ENCODE measurements at places on chromosomes 4 and X. TPM values are rescaled to one million over a fixed set of nuclear protein-coding genes. Genes with fewer than 3 reads are reported as not detected.

Gene NUDT11
- not detected for total RNA-seq

Gene PF4V1
- not detected for total RNA-seq

Gene SPARCL1
- not detected for total RNA-seq

Gene NDST4
- not detected for total RNA-seq

Gene MAGED4
- total RNA-seq, result not detected

- no peak for DNase-seq
Measured at GRCh38 chr4:94758700-94759399, 1.1 kb downstream of the BMPR1B start.

GRCh38 chr4:40427128-40427527 is 92.0 kb downstream of the CHRNA9 start:
- no peak for DNase-seq

GRCh38 chr4:53674903-53675302 is 83.6 kb upstream of the LNX1 start:
- DNase-seq, result no peak

GRCh38 chr4:158371158-158371557 is 150.5 kb upstream of the RXFP1 start:
- DNase-seq, result no peak

GRCh38 chrX:55109306-55109705 is 20.5 kb downstream of the PAGE2 start:
- no peak for DNase-seq

GRCh38 chrX:20300822-20301221 is 34.1 kb upstream of the RPS6KA3 start:
- DNase-seq, result no peak

DNA sequence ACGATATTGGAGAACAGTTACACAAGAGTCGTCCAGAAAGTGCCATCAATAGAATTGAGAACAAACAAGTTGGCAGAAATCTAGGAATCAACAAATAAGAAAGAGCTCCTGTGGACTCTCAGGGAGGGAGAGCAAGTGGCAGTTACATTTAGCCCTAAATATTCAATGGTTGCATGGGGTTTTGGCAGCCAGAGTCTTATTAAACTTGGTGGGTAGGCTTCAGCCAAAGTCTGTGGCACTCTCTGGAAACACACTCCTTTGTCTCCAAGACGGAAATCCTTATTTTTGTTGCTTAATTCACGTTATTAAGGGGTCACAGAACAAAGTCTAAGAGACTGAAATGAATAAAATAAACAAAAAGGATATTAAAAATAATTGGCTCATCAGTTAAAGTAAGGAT is 742.2 kb upstream of the ATOH1 start:
- no peak for DNase-seq

DNA sequence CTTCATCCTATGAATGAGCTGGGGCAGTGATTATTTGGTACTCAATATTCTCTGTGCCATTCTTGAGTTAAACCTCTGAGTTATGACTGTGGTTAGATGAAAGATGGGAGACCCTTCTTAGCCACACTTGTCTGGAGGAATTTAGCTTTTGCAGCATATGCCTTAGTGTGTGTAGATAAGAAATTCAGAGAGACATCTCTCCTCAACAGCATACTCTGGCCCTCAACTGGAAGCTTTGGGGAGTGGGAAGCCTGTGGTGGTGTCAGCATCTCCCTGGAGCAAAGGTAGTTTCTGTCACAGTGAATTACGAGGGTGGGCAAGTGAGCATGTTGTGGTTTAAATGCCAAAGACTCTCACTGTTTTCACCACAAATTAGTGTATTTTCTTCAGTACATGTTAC is 58.7 kb downstream of the UGT2A3 start:
- no peak for DNase-seq
